ENCODE measurements at places on chromosomes 13 and 19.

DNA sequence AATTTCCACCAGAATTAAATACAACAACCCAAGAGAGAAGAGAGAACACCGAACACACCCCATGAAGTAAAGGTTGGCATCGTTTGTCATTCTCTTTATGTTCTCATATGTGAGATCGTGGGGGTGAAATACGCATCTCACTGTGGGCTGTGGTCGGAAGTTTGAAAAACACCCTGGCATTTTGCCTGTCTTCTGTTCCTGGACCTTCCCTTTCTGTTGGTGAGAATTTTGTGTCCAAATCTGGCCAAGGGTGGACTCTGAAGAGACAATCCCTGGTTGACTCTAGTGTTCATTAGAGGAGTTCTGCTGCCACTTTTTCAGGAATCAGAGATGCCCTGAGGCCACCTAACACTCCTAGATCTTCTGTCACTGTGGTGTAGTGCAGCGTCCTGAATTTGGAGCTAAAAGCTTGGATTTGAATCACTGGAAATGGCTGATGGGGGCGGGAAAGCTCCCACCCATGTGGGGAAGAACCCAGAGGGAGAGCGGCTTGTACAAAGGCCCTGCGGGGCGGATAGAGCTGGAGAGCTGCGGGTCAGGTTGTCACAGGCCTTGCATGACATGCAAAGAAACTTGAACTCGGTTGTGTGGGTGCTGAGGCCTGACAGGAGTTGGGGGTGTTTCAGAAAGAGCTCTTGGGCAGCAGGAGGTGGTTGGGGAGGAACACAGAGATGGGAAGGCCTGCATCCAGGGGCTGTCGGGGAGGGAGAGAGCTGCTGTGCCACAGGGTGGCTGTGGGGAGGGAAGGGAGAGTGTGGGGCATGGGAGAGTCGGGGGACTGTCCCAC, 11.1 kb upstream of the SPATA13 start:
- DNase-seq: no peak
- no peaks in the 10 kb centered on the region for H3K36me3 ChIP-seq
- no peak overlapping the region for H3K27ac ChIP-seq
- peaks cover 25% of the 10 kb centered on the region for H3K27me3 ChIP-seq
- no peaks in the 10 kb centered on the region for H3K4me1 ChIP-seq

DNA sequence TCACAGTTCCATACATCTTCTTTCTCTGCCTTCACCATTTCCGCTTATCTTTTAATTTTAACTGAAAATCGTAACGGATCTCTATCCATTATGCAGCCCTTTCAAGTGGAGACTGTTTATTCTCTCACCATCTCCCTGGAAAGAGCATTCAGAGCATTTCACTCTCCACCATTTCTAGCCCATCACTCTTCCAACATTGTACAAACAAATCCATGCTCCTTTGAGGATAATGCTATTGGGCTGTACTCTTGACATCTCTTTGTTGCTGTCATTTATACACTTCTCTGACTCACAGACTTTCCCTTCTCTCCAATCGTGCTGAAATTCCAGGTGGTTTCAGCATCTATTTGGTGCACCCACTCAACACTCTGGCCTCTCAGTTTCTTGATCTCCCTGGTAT, 71.4 kb downstream of the NAA16 start:
- no peak overlapping the region for H3K27ac ChIP-seq
- H3K4me1 ChIP-seq: no peaks in the 10 kb centered on the region
- DNase-seq: no peak

- peaks cover 7% of the 10 kb centered on the region for H3K27me3 ChIP-seq
- no peaks in the 10 kb centered on the region for H3K4me1 ChIP-seq
- no peak for DNase-seq
- no peak overlapping the region for H3K4me3 ChIP-seq
Observed at GRCh38 chr13:44007451-44007850, 127.7 kb downstream of the LACC1 start.

- H3K36me3 ChIP-seq: no peaks in the 10 kb centered on the region
- H3K27me3 ChIP-seq: peaks cover 4% of the 10 kb centered on the region
- H3K4me1 ChIP-seq: no peaks in the 10 kb centered on the region
Observed at GRCh38 chr13:43433691-43434141, 353.1 kb downstream of the ENOX1 start.

DNA sequence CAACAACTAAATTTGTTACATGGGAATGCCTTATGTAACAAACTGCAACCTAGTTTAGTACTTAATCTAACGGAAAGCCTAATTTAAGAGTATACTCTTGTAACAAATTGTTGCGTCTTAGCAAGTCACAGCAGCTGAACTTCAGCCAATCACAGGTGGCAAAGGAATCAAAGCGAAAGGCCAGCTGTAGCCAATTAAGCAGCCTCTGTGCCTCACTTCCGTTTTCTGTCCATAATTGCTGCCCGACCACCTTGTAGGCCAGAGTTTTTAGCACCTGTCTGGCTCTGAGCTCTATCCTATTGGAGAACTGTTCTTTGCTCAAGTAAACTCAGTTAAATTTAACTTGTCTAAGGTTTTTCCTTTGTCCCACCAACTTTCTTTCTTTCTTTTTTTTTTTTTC, 18.1 kb upstream of the HSPH1 start:
- H3K4me1 ChIP-seq: no peaks in the 10 kb centered on the region
- DNase-seq: no peak
- H3K36me3 ChIP-seq: peaks cover 3% of the 10 kb centered on the region
- H3K27ac ChIP-seq: no peak overlapping the region
- peaks cover 2% of the 10 kb centered on the region for H3K27me3 ChIP-seq

DNA sequence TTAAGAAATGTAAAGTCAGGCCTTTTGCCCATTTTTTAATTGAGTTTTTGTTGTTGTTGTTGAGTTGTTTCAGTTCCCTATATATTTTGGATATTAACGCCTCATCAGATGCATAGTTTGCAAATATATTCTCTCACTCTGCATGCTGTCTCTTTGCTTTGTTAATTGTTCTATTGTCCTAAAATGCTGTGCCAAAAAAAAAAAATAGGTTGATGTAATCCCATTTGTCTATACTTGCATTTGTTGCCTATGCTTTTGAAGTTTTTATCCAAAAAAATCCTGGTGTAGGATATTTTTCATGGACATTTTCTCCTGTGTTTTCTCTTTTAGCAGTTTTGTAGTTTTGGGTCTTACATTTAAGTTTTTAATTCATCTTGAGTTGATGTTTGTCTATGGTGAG, 163.3 kb upstream of the STARD13 start:
- H3K27me3 ChIP-seq: peaks cover 1% of the 10 kb centered on the region
- DNase-seq: no peak
- H3K4me1 ChIP-seq: no peaks in the 10 kb centered on the region
- no peak overlapping the region for H3K27ac ChIP-seq

- no peak overlapping the region for H3K4me3 ChIP-seq
- no peak overlapping the region for H3K27ac ChIP-seq
- no peaks in the 10 kb centered on the region for H3K36me3 ChIP-seq
- DNase-seq: no peak
Observed at GRCh38 chr19:29639086-29639485, 26.2 kb upstream of the PLEKHF1 start.

- H3K36me3 ChIP-seq: no peaks in the 10 kb centered on the region
- no peak overlapping the region for H3K27ac ChIP-seq
- H3K27me3 ChIP-seq: peaks cover 10% of the 10 kb centered on the region
- peaks cover 13% of the 10 kb centered on the region for H3K4me1 ChIP-seq
- H3K4me3 ChIP-seq: no peak overlapping the region
- no peak for DNase-seq
Observed at GRCh38 chr13:51912091-51912490, 50.3 kb downstream of the CCDC70 start.
